ENCODE measurements at places on chromosomes 3 and 15.

DNA sequence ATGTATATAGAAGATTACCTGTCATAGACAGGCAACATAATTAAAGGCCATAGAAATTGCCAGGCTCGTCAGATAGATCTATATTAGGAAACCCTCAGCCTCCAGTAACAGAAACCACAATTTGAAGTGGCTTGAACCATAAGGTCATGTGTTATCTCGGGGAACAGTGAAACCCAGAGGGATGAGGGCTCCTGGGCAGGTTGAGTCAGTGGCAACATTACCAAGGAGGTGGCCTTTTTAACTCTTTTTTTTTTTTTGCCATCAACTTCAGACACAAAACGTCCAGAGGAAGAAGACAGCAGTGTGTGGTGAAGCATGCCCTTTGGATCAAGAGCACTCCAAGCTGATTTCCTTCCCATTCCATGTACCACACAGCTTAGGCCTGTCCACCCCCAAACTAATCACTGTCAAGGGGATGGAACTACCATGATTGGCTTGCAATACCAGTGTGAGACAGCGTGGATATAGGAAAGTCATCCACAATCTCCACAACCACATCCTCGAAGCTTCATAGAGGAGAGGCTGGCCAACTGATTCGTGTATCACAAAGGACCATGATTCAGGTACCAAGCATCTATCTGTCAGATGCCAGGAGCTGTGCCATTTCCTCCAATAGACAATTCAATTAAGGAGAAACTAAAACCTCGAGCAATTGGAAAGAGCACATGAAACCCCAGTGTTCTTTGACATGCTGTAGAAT lies 999 bp upstream of the KIF7 start:
- no peak for DNase-seq

DNA sequence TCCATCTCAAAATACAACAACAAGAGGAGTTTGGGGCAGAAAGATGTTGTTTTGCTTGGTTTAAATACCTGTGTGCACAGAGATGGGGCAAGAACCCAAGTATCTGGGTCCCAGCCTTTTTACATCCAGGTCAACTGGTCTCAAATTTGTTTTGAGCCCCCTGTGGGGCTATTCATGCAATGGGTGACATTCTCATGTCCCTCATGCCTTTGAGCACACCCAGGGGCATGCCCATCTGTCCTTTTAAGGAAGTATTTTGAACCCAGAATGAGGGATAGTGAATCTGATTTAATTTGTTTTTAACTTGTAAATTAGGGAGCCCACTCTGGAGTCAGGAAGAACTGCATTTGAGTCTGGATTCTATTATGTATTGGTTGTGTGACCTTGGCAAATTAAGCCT lies 14.8 kb downstream of the ABCF3 start:
- no peak for DNase-seq

- DNase-seq: no peak
Observed at GRCh38 chr15:39354189-39354588, 226.7 kb upstream of the THBS1 start.

DNA sequence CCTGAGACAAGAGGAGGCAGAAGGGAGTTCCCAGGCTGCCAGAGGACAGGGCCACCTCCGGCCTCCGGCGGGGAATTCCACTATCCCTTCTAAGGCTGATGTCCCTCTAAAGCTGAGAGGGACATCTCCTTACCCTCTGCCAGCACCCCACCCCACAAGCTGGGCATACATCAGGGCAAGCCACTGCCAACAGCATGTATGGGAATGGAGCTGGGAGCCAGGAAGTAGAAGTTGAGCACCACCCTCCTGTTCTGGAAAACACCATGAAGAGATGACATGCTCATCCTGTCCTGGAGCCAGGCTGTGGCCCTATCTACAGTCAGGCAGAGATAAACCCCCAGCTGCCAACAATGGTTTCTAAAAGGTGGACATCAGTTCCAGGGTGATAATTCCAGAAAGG lies 7.1 kb downstream of the PLCD1 start:
- DNase-seq: no peak

- peak; percentile 57 for DNase-seq
Observed at GRCh38 chr3:101484805-101485620, 28.0 kb downstream of the SENP7 start.

DNA sequence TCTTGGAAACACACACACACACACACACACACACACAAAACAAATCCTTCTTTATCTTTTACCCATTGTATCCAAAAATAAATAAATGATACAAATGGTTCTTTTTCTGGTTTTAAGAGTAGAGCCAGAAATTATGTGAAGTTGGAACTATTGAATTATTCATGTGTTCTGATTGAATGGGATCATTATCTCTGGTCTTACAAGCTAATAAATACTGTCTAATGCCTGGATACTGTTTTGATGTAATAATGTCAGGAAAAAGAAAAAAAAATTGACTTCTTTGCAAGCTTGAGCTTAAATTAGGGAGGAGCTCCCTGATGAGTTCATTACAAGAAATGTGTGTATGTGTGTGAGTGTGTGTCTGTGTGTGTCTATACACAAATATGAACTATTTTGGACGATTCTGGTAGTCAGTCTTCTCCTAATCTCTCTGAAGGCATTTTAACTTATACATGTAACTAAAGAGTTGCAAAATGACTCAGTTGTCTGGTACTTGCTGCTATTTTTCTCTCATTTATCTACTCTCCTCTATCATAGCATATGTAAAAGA lies 507.2 kb upstream of the AGTR1 start:
- DNase-seq: no peak

GRCh38 chr3:171323938-171324536 lies 136.2 kb downstream of the TNIK start:
- DNase-seq: peak; percentile 65

DNA sequence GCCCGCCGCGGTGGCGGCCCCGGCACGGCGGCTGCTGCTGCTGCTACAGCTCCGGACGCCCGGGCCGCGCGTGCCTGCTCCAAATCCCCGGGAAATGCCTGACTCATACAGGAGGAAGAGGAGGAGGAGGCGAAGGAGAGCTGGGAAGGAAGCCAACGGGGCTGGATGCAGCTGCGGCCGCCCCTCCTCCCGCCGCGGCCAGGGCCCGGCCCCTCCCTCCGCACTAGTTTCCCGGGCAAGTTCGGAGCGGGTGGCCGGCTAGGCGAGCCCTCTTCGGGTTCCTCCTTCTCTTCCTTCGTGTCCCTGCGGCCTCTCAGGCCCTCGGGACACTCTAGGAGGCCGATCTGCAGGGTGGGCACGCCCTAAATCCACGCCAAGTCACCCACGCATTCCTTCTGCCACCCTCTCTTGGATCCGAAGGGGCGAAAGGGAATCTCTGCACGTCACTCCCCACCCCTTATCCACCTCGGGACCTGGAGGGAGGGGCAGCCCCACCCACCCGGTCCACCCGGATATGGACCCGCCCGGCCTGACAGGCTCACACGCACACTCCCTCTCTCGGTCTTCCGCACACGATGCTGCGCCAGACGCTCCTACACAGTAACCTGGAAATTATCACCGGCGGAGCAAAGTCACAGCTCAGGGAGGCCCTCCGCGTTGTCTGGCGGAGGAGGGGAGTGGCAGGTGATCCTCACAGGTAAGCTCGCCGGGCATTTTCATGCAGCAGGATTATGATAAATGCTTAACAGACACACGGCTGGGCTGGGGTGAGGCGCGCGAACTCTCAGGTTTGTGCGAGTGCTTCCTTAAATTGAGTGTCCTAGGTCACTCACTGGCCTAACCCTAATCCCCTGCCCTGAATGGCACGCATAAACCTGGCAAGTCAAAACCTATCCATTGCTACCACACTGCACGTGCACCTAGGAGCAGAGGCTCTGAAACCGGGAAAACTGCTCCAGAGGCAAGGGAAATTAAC lies at the start of the genes OSBPL10 and ZNF860:
Gene OSBPL10 (minus strand): TSS at position 57 of the 976 bp plus-strand sequence. CDS start 83 bp downstream, outside the sequence.
Gene ZNF860 (plus strand): TSS at position 545 of the 976 bp plus-strand sequence. CDS start 7,330 bp downstream, outside the sequence.
- peak; percentile 96 for DNase-seq

DNA sequence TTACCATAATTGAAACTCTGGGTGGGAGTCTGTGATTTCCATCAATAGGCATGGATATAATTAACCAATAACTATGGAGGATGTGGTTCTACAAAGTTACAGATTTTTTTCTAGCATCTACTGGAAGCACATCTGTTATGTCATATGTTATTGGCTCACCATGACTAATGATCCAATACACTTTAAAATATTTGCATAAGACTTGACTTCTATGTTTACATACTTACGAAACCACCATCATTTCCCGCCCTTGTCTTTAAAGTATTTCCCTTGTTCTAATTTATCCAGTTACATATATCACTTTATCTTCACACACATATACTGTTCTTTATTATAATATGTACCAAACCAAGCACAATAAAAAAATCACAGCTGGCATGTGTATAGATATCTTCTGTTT lies 380.3 kb upstream of the CBLB start:
- peak; percentile 88 for DNase-seq

- DNase-seq: no peak
Observed at GRCh38 chr3:43894176-43895049, 203.7 kb downstream of the ABHD5 start.

DNA sequence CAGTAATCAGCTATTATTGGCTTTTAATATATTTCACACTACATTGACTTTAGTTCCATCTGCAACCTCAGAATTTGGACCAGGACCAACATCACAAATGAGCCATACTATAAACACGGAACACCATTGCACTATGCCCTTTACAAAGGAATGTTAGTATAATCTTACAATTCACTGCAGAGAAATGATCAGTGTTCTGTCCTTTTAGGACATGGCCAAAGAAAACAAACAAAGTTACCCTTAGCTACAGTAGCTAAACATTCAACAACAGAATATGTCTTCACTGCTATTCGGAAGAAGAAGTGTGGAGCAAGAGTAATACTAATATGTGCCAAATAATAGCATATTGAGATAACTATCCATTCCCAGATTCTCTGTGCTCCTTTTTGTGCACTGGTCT lies 90.4 kb downstream of the NAALADL2 start:
- DNase-seq: peak; percentile 94

GRCh38 chr15:52217186-52217585 lies 26.0 kb upstream of the GNB5 start:
- no peak for DNase-seq

- DNase-seq: peak; percentile 94
Observed at GRCh38 chr3:23712656-23713559, 92.8 kb upstream of the UBE2E1 start.

GRCh38 chr15:80468796-80469195 lies 64.6 kb downstream of the ARNT2 start:
- no peak for DNase-seq

GRCh38 chr3:168325684-168326083 lies 230.0 kb upstream of the GOLIM4 start:
- DNase-seq: no peak

DNA sequence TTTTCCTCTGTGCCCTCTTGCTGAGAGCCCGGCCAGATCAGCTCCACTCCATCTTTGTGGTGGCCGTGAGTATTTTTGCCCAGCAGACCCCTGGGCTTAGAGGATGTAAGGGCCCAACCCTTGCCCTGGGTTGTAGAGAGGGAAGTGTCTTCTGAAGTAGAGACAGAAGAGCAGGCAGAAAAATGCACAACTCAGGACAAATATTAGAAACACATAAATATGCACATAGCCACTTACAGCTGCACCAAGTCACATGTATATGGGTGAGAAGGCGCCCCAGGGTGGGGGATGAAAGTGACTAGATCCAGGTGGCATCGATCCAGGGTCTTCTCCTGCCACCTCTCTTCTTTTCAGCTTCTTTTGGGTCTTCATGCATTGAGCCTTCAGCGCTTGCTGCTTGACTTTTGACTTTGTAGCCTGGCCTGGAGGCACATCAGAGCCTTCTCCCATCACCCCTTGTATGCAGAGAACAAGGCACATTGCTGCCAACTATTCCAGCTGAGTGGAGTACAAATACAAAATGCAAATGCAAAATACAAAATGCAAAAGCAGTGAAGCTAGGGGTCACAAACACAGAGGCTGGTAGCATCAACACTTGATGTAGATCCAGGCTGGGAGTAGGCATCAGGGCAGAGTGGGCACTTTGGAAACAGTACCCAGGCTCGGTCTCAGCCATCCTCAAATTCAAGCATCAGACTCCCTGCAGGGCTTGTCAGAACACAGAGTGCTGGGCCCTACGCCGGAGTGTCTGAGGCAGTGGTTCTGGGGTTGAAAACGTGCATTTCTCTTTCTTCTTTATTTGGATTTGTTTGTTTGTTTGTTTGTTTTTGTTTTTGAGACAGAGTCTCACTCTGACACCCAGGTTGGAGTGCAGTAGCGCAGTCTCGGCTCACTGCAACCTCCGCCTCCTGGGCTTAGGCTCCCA lies 133.0 kb downstream of the ASB7 start:
- no peak for DNase-seq

DNA sequence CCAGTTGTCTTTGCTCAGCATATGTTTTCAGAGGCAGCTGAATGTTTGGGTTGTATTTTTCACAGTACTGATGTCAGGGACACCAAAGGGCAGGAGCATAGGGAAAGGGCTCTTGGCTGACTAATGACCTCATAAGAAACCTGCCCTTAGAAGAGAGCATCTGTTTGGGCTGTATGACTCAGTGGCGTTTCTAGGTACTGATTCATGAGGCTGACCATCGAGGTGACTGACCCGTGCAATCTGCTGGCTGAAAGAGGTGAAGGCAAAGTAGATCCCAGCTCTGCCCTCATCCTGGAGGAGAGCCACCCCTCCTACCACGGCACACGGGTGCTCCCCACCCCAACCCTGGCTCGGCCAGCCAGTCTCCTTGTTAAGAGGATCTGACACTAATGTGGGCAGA lies 8.3 kb downstream of the LMCD1 start:
- DNase-seq: peak; percentile 100

DNA sequence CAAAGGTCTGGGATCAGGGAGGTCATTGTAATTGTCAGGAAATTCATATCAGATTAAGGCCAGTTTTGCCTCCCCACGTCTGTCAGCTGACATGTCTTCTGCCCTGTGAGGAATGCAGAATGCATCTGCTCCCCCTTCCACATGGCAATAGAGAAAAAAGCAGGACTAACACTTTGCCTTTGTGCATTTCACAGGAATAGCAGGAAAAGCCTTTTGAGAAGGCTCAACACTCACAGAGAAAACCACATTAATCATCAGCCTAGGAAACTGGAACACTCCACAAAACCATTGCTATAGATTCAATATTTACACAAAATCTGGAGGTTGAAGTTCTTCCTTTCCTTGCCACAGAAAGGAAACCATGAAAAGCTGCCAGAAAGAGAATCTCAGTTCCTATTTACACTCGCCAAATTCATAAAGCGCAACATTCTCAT lies 165.2 kb upstream of the HES1 start:
- DNase-seq: no peak

DNA sequence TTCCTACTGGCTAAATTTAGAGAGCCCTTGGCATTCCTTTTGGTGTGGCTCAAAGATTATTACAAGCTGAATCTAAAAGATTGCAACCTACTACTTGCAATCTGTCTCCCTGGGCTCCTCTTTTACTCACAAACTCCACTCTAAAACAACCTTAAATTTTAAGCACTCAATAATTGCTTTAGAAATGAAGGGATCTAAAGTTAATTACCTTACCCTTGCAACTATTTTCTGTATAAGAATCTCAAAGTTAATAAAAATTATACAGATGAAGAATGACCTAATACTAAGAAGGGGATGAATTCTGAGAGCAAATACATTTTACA lies 60.2 kb downstream of the ESYT3 start:
- no peak for DNase-seq

DNA sequence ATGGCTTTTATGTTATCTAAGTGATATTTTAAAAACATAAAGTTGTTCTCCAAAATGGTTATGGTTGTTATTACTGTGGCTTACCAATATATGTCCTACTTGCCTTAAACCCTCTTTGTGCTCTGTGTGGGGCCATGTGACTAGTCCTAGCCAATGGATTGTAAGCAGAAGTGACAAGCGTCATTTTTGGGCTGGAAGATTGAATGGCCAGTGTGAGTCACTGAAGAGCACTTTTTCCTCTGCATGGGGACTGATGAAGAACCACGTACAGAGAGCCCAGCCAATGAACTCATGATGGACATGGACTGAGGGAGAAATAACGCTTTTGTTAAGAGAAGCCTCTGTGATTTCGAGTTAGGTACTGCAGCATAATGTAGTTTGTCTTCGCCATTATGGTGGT lies 332.7 kb downstream of the EDEM1 start:
- no peak for DNase-seq

- no peak for DNase-seq
Observed at GRCh38 chr3:37457378-37458065, 283.1 kb upstream of the LRRFIP2 start.

All from HCEC 1CT (cell line).